ENCODE measurements at places on chromosomes 3 and 15.

- no peak for DNase-seq
Observed at GRCh38 chr3:57764794-57765193, 8.7 kb downstream of the SLMAP start.

GRCh38 chr15:90563463-90563862, 33.7 kb downstream of the CRTC3 start:
- no peak for DNase-seq

GRCh38 chr15:58771621-58772250, 634 bp downstream of the MINDY2 start:
- DNase-seq: no peak

DNA sequence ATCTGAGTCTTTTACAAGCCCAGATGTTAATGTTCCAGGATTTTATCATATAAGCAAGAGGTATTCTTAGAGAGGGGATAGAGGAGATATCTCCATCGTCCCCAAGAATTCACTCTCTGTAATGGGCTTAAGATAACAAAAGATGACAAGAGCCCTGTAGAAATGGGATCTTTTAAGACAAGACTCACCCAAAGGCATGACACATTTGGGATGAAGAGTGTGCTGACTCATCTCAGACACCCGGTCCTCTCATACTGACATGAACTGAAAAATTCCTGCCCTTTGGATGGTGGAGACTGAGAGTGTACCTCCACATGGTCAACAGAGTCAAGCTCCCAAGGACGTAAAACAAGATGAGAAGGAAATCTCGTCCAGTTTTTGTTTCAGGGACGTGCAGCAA, 11.0 kb downstream of the LEKR1 start:
- no peak for DNase-seq

DNA sequence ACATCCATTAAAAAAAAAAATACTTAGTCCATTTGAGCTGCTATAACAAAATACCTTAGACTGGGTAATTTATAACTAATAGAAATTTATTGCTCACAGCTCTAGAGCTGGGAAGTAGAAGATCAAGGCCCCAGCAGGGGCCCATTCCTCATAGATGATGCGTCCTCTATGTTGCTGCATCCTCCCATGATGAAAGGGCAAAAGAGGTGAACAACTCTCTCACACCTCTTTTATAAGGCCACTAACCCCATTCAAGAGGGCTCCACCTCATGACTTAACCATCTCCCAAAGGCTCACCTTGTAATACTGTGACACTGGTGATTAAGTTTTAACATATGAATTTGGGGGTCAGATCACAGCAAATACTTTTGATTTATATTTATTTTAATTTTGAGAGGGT, 3.0 kb upstream of the TLNRD1 start:
- DNase-seq: no peak

GRCh38 chr3:64150623-64151207, 74.6 kb downstream of the PRICKLE2 start:
- DNase-seq: no peak

DNA sequence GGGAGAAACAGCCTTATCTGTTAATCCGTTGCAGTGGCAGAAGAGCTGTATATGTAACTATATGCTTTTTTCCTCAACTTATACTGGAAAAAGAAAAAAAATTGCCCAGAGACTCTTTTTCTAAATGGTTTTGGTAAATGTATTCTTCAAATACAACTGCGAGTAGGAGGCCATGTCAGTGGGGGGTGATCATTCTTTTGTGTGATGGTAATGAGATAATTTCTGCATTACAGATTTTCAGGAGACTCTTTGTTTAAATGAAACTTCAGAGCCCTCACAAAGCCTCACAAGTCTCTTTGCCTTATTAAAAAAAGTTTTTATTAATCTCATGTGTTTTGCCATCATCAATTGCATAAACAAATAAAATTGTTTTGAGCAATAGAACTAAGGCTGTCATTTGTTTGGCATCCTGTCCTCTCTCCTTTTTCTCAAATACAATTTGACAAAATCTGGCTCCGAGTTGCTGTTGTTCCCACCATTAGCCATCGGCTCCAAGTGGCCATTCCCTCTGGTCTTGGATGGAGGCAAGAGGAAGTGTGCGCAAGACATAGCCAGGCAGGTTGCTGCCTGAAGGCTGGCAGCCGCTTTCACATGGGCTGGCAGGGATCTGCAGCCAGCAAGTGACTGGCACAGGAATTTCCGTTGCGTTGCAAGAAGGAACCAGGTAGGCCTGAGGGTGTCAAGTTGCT, 116.7 kb downstream of the FNDC3B start:
- DNase-seq: no peak

DNA sequence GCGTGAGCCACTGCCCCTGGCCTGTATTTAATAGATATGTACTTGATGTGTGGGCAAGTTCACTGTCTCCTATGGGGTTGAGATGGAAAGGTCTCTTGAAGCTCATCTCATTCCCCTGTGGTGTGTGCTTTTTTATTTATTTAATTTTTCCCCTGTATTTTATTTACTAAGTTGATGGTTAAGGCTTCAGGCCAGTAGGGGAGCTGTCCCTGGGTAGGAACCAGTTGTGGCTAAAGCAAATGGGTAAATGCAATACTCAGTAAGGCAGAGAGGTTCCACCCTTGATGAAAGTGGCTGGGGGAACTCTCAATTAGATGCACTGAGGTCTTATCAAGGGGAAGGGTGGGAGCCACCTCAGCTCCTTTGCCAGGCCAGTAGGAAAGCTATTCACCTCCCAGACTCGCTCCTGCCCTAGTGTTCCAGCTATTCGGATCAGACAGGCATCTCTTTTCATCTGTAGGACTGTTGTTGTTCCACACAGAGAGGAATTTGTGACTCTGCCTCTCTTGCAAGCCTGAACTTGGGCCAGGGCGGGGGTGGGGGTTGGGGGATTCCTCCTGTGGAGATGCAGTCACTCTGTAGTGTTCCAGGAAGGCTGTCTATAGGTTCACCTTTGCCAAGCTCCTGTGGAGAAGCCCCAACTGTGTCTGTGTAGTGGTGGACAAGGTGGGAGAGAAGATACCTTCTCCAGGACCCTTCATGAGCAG, 26.1 kb downstream of the PCCB start:
- DNase-seq: no peak

- DNase-seq: no peak
Observed at GRCh38 chr3:85254738-85255137, 295.9 kb downstream of the CADM2 start.

GRCh38 chr3:170056710-170057454, 19.1 kb downstream of the GPR160 start:
- DNase-seq: no peak

DNA sequence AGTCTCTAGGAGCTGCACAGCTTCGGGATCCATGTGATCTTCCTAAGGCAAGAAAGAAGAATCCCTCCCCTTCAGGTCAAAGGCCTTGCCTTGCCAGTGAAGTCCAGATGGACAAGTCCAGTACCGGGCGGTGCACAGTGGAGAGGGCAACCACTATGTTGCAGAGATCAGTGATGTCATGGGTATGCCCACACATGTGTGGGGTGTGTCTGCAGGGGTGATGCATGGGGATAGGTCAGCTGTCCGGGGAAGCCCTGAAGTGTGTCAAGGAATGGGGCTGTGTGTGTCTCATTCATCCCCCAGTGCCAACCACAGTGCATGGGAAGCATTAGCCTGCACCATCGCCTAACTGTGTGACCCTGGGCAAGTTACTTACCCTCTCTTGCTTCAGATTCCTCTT, 66.5 kb downstream of the TLE3 start:
- no peak for DNase-seq

- DNase-seq: no peak
Observed at GRCh38 chr3:45486136-45486535, 97.8 kb downstream of the LARS2 start.

GRCh38 chr3:128236657-128237056, 83.4 kb downstream of the EEFSEC start:
- no peak for DNase-seq

GRCh38 chr3:197222937-197223370, 75.5 kb downstream of the DLG1 start:
- no peak for DNase-seq

- no peak for DNase-seq
Observed at GRCh38 chr3:50133283-50133615, 21.9 kb upstream of the SEMA3F start.

DNA sequence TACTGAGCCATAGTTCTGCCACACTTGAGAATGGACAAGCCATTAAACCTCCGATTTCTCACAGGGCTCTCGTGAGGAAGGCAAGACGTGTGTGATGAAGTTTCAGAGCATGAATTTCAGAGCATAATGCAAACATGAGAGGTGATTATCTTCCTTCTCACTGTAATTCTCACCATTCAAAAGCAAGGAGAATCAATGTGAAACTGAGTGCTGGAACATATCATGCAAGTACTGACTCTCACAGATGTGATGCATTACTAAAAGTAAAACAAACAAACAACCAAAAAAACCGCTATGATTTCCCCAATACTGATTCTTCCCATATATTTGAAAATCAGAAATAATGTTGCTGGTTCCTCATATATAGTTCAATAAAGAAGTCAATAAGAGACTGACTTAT, 23.7 kb downstream of the P3H2 start:
- no peak for DNase-seq

DNA sequence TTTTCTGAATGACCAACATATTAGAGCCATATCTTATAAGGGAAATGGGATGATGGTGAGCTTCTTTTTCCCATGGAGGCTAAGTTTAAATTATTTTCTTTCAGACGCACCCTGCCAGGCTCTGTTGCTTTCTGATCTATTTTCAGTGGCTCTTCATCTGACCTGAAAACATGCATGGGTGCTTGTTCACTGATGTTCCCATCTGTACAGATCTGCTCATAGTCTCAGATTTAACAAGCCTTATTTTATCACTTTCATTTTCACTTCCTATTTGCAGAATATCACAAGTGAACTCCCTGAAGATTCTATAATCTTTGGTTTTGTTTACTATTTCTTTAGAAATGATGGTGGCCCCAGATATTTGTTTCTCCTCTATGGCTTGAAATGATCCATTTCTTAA, 31.1 kb upstream of the SUCLG2 start:
- no peak for DNase-seq

DNA sequence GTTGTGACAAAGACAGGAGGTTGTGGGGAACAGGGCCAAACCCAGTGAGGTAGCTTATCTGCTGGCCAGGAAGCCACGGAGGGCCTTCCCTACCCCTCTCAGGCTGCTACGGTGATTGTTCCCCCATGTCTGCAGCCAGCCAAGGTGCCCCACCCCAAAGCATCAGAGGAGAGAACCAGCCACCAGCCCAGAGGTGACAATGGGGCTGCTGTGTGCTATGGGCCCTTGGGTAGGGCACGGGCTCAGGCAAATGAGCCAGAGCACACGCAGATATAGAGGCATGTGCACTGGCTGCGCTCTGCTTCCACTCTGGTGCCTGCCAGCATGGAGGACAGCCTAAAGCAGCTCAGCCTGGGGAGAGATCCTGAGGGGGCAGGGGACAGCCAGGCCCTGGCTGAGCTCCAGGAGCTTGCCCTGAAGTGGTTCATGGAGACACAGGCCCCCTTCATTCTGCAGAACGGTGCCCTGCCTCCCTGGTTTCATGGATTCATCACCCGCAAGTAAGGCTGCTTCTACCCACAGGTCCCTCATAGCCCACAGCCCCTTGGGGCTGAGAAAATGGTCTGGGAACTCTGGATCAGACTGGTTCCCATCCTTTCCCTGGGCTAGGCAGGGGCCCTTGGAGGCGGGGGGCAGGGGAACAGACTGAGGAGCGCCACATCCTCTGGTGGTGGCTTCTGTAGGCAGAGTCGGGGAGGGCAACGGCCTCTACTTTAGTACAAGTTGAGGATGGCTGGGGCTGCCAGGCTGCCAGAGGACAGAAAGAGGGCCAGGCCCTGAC, at the start of gene SH2D7:
SH2D7 (plus strand) TSS at position 301 of the 781 bp plus-strand sequence; CDS start at position 325, 24 bp downstream.
- DNase-seq: no peak

GRCh38 chr15:36950371-36950770, 150.0 kb downstream of the MEIS2 start:
- no peak for DNase-seq

DNA sequence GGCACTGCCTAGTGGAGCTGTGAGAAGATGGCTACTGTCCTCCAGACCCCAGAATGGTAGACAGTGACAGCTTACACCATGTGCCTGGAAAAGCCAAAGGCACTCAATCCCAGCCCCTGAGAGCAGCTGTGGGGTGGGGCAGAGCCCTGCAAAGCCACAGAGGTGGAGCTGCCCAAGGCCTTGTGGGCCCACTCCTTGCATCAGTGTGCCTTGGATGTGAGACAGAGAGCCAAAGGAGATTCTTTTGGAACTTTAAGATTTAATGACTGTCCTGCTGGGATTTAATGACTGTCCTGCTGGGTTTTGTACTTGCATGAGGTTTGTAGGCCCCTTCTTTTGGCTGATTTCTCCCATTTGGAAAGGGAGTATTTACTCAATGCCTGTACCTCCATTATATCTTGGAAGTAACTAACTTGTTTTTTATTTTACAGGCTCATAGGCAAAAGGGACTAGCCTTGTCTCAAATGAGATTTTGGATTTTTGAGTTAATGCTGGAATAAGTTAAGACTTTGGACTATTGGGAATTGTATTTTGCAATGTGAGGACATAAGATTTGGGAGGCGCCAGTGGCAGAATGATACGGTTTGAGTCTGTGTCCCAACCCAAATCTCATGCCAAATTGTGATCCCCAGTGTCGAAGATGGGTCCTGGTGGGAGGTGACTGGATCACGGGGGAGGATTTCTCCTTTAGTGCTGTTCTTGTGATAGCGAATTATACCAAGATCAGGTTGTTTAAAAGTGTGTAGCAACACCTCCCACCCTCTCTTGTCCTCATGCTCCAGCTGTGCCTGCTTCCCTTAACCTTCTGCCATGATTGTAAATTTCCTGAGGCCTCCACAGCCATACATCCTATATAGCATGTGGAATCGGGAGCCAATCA, 80.4 kb downstream of the MYO5A start:
- DNase-seq: no peak

- DNase-seq: no peak
Observed at GRCh38 chr3:124768812-124769211, 38.6 kb downstream of the UMPS start.

GRCh38 chr15:48250640-48251076, 44.6 kb downstream of the SLC12A1 start:
- no peak for DNase-seq

DNA sequence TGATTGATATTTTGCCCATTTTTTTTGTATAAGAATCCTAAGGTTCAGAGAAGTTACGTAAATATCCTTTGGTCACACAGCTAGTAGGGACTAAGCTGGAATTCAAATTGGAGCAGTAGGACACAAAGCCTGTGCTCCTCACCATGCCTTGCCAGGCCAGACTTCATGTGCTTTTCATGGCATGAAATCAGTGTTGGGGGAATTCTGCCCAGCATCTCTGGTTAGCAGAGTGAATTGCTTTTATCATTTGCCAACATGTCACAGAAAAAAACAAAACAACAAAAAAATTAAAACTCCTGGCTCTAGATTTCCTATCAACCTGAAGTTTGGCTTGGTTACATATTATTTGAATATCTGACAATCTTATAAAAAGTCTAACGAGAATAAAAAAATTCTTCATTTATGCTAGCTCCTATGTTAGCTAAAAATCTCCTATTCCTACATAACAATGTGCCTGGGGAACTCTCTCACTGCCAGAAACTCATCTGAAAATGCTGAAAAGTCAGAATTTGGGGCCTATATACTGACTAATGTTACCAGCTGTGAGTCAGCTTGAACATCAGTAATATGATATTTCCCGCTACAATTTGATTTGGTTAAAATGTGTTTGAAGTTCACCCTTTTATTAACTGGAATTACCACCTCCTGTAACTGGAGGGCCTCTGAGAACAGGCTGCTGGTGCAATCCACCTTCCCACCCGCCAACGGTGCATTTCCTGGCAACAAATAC, 141.7 kb downstream of the TIGIT start:
- no peak for DNase-seq

- no peak for DNase-seq
Observed at GRCh38 chr15:80581976-80582375, 113.1 kb upstream of the ABHD17C start.
